ENCODE measurements at places on chromosomes 6 and 20. TPM values are rescaled to one million over a fixed set of nuclear protein-coding genes. Genes with fewer than 3 reads are reported as not detected.

DNA sequence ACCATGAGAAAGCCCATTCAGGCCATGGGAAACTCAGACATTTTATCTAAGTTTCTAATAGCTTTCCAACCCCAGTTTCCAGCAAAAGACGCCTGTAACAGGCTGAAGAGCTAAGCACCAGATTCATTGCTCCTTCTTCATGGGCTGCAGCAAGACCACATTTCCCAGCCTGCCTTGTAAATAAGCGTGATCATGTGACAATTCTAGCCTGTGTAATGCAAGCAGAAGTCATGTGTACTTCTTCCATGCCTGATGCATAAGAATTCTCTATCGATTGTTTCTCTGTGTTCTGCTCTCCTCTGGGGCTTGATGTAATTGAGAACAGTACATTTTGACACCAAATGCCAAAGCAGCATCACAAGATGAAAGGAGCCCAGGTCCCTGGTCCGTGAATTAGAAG, 6.8 kb downstream of the PCSK2 start:
- no peak for DNase-seq

DNA sequence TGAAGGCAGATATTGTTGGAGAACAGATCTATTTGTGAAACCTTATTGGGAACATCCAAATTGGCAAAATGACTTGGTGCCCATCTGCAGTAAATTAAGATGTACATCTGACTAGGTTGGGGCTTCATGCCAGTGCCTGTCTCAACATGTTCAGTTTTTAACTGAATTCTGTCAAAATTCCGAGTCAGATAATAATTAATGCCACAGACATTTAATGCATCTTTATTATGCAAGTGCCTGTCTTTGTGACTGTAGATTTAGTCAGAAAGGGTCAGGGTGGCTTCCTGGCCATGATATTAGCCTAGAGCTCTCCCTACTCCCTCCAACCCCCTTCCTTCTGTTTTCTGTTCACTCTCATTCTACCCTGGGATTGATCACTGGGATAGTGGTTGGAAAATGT, 199.3 kb upstream of the FLRT3 start:
- DNase-seq = no peak

BANF2 gene
- not detected for total RNA-seq

- no peak for DNase-seq
These were observed 69.6 kb downstream of the POPDC3 start for GRCh38 chr6:105109955-105110895.

- DNase-seq = no peak
These were observed 15.2 kb downstream of the TMEM200A start for GRCh38 chr6:130381012-130381411.

DNA sequence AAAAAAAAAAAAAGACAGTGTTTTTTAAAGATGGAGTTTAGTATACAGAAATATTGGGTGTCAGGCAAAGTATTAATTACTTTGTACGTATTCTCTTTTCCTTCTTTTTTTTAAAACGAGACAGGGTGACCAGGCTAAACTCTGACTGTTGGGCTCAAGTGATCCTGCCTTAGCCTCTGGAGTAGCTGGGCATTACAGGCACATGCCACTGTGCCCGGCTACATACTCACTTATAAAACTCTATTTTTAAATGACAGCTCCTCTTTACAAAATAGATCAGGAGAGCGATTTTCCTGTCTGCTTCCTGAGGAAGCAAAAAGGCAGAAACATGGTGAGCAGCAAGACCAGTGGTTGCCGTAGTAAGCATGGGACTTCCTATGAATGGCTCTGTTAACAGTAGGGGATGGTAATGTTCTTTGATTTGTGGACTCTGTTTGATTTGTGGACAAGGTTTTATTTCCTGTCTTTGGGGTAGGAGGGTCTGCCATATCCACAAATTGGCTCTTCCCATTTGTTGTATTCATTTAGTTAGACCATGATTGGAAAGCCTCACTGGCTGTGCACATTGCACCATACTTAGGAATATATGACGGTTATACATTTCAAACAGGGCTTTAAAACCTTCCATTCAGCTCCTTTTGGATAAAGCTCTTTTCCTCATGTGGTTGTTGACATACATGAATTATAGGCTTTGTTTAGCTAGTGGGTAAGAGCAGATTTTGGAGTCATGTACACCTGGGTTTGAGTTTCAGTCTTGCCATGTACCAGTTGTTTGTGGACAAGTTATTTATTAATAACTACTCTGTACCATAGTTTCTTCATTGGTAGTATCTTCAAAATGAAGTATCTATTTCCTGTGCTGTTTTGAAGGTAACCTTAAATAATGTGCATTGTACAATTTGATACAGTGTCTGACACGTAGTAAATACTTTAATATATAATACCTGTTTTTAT, 45.1 kb downstream of the PTPRA start:
- DNase-seq = no peak

IRAK1BP1 gene
- 2.2 TPM for total RNA-seq

EPHA7 gene
- total RNA-seq = not detected

GRCh38 chr6:91852252-91852651, 1265.4 kb upstream of the MAP3K7 start:
- DNase-seq = no peak

GRCh38 chr20:1893721-1894470, 1.3 kb upstream of the SIRPA start:
- no peak for DNase-seq

GRCh38 chr6:108464418-108465097, 96.2 kb upstream of the FOXO3 start:
- no peak for DNase-seq

- DNase-seq = no peak
These were observed 293.9 kb downstream of the QKI start for GRCh38 chr6:163708466-163708865.

GRCh38 chr20:36341331-36342020, 35.3 kb downstream of the DLGAP4 start:
- DNase-seq = no peak

DNA sequence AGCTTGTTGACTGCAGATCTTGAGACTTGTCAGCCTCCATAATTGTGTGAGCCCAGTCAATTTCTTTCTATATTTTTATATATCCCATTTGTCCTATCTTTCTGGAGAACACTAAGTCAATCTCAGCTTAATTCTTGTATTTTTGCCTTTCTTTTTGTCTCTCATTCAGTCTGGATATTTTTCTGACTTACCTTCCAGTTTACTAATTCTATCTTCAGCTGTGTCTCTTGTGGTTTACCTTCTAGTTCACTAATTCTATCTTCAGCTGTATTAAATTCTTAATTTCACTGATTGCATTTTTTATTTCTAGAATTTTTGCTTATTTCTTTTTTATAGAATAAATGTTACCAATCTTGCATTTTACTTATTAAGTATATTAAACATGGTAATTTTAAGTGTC, 17.8 kb upstream of the RFX6 start:
- no peak for DNase-seq

E2F1 gene
- total RNA-seq = 57.5 TPM

GRCh38 chr20:50506270-50506579, 4.0 kb upstream of the PTPN1 start:
- no peak for DNase-seq

DNA sequence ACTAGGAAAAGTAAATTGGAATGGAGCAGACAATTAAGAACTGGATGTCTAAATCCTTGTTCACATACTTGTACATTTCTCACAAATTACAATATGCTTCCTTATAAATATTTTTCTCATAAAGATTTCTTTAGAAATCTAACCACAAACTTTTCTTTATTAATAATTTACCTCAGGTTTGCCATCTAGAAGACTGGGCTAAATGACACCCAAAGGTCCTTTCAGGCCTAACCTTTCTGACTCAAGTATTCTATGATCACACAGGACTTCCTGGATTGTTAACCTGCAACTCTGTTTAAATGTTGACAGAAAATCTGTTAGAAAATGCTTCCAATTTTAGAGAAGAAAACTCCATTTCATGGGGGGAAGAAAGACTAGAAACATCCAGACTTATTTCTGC, 330.5 kb upstream of the MAP3K7 start:
- no peak for DNase-seq

GRCh38 chr20:8718279-8718678, 350.6 kb upstream of the PLCB4 start:
- DNase-seq = no peak

- no peak for DNase-seq
These were observed 7.0 kb upstream of the LTV1 start for GRCh38 chr6:143836150-143836549.

PLN gene
- not detected for total RNA-seq

DNA sequence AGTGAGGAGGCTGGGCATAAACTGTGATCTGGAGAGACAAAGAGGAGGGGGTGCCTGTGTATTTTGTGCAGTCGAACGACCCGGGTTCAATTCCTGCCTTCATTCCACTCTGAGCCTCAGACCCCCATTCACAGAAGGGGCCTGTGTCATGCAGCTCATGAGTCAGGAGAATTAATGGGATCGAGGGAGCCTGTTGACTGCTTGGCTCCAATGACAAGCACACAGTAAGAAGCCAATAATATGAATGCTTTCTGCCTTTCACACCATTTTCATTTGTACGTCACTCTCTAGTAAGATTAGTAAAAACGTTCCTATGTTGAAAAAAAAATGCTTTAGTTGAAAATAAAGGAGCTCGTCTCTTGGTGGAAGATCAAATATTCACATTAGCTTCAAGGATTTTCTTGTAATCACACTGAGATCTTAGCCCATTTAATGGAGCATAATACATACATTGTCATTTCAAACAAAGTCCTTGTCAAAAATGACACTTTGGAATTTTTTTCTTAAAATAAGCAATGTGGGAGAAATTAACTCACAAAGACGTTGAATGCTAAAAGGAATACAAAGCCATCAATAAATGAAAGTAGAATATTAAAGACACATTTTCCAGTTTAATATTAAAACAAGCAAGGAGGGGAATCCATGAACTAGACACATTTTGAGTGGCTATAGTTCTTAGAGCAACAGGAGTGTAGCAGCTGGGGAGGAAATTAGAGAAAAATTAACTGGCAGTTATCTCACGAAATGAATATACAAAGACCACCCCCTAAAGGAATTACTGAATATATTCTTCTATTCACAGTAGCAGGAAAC, 246.7 kb upstream of the AFDN start:
- no peak for DNase-seq

DNA sequence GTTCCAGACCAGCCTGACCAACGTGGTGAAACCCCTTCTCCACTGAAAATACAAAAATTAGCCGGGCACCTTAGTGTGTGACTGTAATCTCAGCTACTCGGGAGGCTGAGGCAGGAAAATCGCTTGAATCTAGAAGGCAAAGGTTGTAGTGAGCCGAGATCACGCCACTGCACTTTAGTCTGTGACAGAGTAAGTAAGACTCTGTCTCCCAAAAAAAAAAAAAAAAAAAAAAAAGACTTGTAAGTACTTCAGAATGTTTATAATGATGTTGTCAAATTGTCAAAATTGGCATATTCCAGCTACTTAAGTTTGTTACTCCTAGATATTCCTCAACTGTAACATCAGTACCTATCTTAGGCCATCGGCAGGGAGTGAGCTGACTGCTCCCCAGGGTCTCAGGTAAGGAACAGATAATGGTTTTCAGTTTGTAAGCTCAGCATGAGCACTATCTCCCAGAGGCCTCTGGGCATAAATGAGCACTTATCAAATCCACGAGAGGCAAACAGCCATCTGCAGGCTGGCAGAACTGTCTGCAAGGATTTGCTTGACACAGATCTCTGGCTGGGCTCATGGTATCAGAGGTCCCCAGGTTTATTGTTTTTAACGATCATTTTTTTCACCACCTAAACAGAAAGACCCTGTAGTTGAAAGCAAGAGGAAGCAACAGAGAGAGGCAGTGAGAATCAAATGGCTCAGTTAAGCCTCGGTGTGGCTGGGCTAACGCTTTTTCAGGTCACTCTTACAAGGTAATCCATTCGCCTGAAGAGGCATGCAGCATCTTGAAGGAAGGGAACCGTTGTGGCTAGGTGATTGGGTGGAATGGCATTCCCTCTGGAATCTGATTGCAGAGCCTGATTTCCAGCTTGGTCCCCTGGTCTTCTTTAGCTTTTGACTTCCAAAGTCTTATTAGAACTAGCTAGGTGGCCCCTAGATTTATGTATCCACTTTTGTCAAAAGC, 115.9 kb downstream of the LY86 start:
- no peak for DNase-seq

VSTM2L gene
- 0.33 TPM for total RNA-seq

- no peak for DNase-seq
These were observed 85.5 kb upstream of the RPS6KA2 start for GRCh38 chr6:166712286-166713228.

- no peak for DNase-seq
These were observed 51.2 kb downstream of the VAPB start for GRCh38 chr20:58440021-58440767.

DNA sequence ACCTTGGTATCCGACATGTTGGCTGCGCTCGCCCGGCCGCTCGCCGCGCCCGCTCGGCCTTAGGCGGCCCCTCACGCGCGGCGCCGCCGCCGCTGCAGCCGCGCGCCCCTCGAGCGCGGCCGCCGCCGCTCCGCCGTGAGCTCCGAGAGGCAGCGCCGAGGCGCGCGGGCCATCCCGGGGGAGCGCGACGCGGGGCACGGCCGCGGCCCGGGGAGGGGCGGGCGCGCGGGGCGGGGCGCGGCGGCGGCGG, at the start of gene KIF13A:
TSS of gene KIF13A (minus strand) at position 189 of the 250 bp plus-strand sequence. CDS start at position 17, 172 bp downstream.
- DNase-seq = no peak

LATS1 gene
- 35.5 TPM for total RNA-seq

DNA sequence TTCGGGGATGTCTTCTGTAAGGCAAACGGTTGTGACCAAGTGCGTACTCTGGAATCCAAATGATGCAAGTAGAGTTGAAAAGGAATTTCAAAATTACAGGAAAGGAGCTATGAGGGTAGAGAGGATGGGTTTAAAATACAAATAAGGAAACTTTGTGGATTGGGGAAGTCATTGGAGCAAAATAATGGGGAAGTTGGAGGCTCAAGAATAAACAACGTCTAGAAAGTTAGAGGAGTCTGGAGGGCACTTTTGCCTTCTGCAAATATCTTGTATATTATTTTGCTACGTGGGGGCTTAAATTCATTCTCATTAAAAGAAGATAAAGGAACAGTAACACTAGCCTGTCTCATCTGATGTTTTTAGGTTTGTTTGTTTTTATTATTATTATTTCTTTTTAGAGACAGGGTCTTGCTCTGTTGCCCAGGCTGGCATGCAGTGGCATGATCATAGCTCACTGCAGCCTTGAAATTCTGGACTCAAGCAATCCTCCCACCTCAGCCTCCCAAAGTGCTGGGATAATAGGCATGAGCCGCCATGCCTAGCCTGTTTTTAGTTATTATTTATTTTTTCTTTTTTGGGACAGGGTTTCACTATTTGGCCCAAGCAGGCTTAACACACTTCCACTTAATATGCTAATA, 55.0 kb upstream of the TNFAIP3 start:
- DNase-seq = no peak

DNA sequence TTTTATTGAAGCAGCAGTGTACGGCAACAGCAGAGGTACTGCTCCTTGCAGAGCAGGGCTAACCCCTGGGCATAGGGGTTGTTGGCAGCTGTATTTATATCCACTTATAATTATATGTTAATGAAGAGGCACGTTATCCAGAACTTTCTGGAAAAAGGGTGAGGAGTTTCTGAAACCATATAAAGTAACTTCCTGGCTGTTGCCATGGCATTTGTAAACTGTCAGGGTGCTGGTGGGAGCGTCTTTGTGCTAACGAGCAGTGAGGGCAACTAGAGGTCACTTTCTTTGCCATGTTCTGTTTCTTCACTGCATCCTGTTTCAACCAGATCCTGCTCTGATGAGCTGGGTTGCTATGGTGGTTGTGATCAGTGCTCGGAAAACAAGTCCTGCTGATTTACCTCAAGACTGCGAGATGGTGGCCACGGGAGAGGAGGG, 11.1 kb upstream of the ARFGEF2 start:
- DNase-seq = no peak
